ENCODE measurements at places on chromosomes 6 and 20.

- no peak for DNase-seq
These were observed 42.0 kb upstream of the ID4 start for GRCh38 chr6:19795211-19795610.

- no peak for DNase-seq
These were observed 16.2 kb upstream of the MRPS18A start for GRCh38 chr6:43703512-43704429.

GRCh38 chr20:54350415-54350814, 125.0 kb upstream of the DOK5 start:
- no peak for DNase-seq

- DNase-seq = no peak
These were observed 135.0 kb upstream of the SUPT3H start for GRCh38 chr6:45512717-45513116.

- no peak for DNase-seq
These were observed 18.7 kb upstream of the SFT2D1 start for GRCh38 chr6:166361077-166361429.

DNA sequence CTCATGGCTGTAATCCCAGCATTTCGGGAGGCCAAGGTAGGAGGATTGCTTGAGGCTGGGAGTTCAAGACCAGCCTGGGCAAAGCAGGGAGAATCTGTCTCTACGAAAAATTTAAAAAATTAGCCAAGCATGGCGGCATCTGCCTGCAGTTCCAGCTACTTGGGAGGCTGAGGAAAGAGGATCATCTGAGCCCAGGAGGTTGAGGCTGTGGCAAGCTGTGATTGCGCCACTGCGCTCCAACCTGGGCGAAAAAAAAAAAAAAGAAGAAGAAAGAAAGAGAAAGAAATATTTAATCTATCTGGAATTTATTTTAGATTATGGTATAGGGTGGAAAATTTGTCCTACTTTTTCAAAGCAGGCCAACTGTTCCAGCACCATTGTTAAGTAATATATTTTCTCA, 32.2 kb upstream of the HIVEP1 start:
- DNase-seq = no peak

DNA sequence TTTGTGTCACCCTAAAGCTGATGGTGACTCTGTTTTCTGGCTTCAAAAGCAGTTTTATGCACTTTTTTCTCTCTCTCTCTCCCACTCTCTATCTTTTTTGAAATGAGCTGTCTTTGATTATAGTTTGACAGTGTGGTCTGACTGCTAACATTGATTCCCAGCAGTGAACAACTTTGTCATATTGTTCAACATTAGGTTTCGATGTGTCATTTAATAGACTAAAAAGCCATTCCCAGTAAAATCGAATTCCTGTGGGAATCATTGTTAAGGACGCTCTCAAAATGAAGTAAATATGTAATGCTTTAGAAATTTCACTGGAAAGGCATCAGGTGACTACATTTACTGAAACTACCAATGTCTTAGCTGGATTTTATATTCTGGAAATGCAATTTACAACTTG, 69.9 kb upstream of the FLRT3 start:
- no peak for DNase-seq

- no peak for DNase-seq
These were observed 280.4 kb downstream of the FOXC1 start for GRCh38 chr6:1890071-1890470.

All from Panc1 (cell line).